ENCODE measurements at places on chromosomes 6 and 20. TPM values are rescaled to one million over a fixed set of nuclear protein-coding genes. Genes with fewer than 3 reads are reported as not detected.

Gene OXT
- not detected for total RNA-seq

DNA sequence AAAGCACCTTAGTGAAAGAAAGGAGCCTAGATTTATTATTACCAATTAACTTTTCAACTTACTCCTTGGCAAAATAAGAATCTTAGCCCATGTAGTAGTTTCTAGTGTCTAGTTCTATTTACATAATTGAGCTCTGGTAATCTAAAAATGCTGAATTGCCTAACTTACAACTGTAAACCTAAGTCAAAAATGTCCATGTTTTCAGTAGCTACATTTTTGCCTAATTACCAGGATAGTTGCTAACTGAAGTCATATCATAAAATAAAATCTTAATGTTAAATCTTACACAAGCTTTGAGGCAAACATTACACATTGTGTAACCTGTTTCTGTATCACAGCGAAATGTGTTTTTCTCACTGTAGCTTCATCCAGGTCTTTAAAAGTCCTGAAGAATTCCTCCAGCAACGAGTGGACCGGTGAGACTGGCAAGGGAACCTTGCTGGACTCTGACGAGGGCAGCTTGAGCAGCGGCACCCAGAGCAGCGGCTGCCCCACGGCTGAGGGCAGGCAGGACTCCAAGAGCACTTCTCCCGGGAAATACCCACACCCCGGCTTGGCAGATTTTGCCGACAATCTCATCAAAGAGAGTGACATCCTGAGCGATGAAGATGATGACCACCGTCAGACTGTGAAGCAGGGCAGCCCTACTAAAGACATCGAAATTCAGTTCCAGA is 7.6 kb upstream of the CLDN20 start:
- H3K4me3 ChIP-seq = no peak overlapping the region
- no peak overlapping the region for H3K27ac ChIP-seq
- peaks cover 3% of the 10 kb centered on the region for H3K4me1 ChIP-seq
- H3K36me3 ChIP-seq = peaks cover 12% of the 10 kb centered on the region
- H3K27me3 ChIP-seq = no peaks in the 10 kb centered on the region

GRCh38 chr6:3228771-3229565 is 1.5 kb upstream of the TUBB2B start:
- H3K27ac ChIP-seq = no peak overlapping the region
- no peak for DNase-seq
- peaks cover 4% of the 10 kb centered on the region for H3K4me1 ChIP-seq
- peak overlapping the region; percentile 51 for H3K4me3 ChIP-seq

Gene FRK
- 0.24 TPM for total RNA-seq

Gene HLA-DQB1
- 1.2 TPM for total RNA-seq

DNA sequence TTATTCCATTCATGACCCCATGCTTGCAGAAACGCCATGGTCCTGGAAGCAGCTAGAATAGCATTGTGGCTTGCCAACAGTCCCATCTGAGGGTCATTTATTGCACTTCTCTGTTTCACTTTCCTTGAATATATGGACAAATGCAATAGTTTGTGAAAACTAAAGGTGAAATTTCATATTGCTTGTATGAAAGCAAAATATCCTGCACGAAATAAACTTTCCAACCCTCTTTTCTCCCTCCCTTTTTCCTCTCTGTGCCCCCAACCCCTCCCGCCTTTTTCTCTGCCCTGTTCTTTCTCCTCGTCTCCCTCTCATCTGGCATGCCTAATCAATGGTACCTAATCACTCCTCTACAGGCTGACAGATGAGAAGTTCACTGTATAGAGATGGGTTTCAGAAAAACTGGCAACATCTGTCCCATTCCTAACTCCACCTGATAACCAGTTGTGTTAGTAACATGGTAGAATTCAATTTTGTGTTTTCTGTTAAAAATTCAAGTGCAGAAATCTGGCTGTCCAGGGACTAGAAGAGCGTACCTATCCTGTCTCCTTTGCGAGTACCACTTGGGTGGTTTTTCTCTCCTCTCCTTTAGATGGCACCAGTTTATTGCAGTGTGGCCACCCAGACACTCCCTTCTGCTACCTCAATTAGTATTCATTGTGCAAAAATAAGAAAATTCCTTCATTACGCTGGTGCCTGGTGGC is 198.6 kb downstream of the FOXA2 start:
- H3K4me3 ChIP-seq = no peak overlapping the region
- H3K4me1 ChIP-seq = peaks cover 4% of the 10 kb centered on the region
- H3K27me3 ChIP-seq = no peaks in the 10 kb centered on the region
- no peaks in the 10 kb centered on the region for H3K36me3 ChIP-seq

DNA sequence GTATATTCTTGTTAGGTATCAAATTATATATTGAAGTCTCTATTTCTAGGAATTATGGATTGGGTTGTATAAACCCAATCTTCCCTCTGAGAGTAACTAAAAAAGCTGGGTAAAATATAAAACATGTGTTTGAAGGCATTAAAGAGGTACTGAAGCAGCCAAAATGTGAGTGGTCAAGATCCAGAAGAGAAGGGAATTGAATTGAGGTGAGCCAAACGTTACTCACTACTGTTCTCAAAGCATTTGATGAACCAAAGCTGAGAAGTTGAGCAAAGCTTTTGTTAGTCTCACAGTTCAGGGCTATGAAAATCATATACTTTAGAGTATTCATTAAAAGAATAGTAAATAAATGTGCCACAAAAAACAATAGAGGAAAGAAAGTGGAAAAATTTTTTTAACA is 365.8 kb downstream of the BCKDHB start:
- no peaks in the 10 kb centered on the region for H3K27me3 ChIP-seq
- no peaks in the 10 kb centered on the region for H3K36me3 ChIP-seq
- H3K4me1 ChIP-seq = no peaks in the 10 kb centered on the region

- H3K27ac ChIP-seq = no peak overlapping the region
- no peaks in the 10 kb centered on the region for H3K27me3 ChIP-seq
- H3K36me3 ChIP-seq = no peaks in the 10 kb centered on the region
- DNase-seq = no peak
- no peaks in the 10 kb centered on the region for H3K4me1 ChIP-seq
- H3K4me3 ChIP-seq = no peak overlapping the region
These were observed 39.4 kb downstream of the HNF4A start for GRCh38 chr20:44394702-44395460.

GRCh38 chr6:30207619-30208295 is 5.4 kb downstream of the TRIM26 start:
- DNase-seq = no peak
- H3K27me3 ChIP-seq = no peaks in the 10 kb centered on the region
- H3K4me1 ChIP-seq = peaks cover 22% of the 10 kb centered on the region
- no peaks in the 10 kb centered on the region for H3K36me3 ChIP-seq
- no peak overlapping the region for H3K27ac ChIP-seq

DNA sequence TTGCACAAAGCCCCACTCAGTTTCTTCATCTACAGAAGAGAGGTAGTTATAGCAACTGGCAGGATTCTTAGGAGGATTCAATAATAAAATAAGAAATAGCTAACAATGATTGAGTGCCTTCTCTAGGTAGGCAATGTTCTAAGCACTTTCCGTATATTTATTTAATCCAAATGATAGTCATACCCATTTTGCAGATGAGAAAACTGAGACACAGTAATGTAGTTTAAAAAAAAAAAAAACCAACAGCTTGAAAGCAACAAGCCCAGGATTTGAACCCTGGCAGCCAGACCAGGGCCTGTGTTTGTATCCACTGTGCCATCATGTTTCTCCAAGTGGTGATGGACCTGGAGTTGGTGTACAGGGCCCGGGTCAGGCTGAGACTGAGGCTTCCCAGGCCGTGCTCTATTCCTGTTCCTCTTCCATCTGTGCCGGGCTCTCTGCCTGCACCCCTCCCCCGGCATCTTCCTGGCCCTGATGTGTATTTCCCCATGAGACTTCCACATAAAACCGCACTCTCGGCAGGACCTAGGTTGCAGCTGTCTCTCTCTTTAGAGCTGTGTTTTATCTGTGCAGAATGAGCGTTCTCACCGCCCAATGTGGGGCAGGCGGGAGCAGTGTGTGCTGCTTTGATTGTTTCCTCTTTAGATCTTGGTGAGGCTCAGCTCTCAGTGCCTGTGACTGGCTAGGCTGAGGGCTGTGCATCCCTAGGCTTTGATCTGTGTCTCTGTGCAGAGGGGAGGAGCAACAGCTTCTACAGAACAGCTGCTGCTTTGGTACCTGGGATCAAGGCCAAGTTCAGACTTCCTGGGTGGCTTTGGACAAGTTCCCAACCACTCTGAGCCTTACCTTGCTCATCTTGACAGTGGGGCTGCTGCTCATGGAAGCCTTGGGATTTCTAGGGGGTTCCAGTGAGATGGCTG is 49.5 kb downstream of the TOX2 start:
- no peaks in the 10 kb centered on the region for H3K36me3 ChIP-seq
- H3K27ac ChIP-seq = no peak overlapping the region
- H3K4me1 ChIP-seq = peaks cover 2% of the 10 kb centered on the region

Gene OR2J3
- not detected for total RNA-seq

Gene TXLNB
- total RNA-seq = 0.17 TPM

Gene PRL
- not detected for total RNA-seq

Gene ZSCAN26
- 8.2 TPM for total RNA-seq

DNA sequence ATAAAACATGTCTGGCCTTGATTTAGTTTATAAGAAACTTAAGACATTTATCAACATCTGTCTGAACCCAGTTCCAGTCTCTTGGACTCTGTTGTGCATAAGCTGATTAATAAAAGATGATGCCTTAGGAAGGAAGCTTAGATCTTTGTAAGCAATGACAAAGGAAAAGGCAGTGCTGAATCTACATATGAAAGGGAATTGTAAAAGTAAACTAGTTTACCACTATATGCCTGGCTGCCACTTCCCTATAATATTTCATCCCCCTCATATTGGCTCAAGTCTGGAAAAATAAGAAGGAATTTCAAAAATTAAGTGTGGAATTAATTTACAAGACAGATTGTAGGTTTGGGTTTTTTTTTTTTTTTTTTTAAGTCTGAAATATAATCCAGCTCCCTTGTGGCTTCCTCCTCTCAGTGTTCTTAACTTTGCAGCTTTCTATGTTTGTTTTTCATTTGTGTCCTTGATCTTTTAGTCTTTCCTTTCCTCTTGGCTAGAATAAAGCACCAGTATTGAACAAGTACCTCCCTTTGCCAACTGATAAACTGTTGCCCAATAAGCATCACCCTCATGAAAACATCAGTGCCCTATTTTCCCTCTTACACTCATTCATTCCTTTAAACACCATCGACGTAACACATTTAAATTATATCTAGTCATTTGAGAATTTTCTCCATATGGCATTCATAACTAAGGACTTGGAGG is 146.7 kb upstream of the TBX18 start:
- H3K27me3 ChIP-seq = no peaks in the 10 kb centered on the region
- H3K27ac ChIP-seq = no peak overlapping the region
- no peak overlapping the region for H3K4me3 ChIP-seq
- no peaks in the 10 kb centered on the region for H3K36me3 ChIP-seq
- H3K4me1 ChIP-seq = no peaks in the 10 kb centered on the region
- DNase-seq = no peak

DNA sequence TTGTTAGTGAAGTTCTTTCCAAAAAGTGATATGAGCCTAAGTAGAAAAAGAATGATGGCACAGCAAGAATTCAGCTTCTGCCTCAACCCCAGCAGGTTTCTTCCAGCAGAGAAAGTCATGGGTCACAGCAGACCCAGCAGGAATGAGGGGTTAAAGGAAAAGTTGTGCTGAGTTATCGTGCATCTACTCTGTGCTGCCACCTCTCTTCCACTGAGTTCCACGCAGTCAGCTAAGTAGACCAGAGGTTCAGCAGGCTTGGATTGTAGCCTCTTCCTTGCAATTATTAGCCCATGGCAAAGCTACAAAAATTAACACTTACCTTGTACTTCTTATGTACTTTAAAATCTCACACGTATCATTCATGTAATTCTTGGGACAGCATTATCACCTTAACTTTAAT is 510.8 kb downstream of the PTPRT start:
- DNase-seq = no peak
- no peaks in the 10 kb centered on the region for H3K27me3 ChIP-seq
- H3K27ac ChIP-seq = no peak overlapping the region
- no peaks in the 10 kb centered on the region for H3K36me3 ChIP-seq

Gene PCK1
- total RNA-seq = not detected

- no peaks in the 10 kb centered on the region for H3K36me3 ChIP-seq
- no peak overlapping the region for H3K27ac ChIP-seq
- no peaks in the 10 kb centered on the region for H3K27me3 ChIP-seq
- no peak overlapping the region for H3K4me3 ChIP-seq
- no peak for DNase-seq
- H3K4me1 ChIP-seq = no peaks in the 10 kb centered on the region
These were observed 50.6 kb downstream of the LAMA4 start for GRCh38 chr6:112203577-112204349.

DNA sequence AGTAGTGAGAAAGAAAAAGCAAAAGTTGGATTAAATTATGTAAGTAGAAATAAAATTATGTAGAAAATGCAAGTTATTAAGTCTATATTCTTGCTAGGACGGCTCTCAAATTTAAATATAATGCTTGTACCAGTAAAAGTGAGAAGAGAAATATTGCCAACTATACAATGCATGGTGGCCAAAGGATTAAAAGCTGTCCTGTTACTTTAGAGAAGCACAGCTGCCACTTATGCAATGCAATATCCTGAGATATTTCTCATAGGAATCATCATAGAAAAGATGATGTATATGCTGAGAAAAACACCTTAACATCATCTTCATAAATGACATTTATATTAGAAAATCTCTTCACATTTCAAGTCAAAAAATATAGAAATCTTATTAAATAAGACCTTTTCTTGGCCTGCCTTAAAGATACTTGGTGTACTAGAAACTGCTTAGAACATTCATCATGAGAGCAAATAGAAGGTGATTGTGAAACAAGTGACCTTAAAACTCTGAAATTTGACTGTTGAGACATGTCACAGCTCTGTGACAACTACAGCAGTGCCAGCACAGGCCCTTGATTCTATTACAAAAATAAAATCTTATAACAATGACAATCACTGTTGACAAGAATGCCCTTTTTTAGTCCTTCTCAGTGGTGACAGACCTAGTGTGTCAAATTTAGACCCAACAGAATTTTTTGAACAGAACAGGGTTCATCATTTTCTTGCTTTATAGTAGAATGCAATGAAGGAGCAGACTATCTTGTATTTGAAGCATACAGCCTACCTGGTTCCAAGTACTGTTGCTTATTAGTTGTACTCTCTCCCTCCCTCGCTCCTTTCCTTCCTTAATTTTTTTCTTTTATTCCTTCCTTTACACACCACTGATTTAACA is 173.1 kb downstream of the CLVS2 start:
- no peak overlapping the region for H3K4me3 ChIP-seq
- H3K4me1 ChIP-seq = no peaks in the 10 kb centered on the region
- no peaks in the 10 kb centered on the region for H3K36me3 ChIP-seq
- DNase-seq = no peak
- no peaks in the 10 kb centered on the region for H3K27me3 ChIP-seq
- H3K27ac ChIP-seq = no peak overlapping the region

Data from H1 (cell line).